SK-N-SH (cell line): ENCODE measurements at places on chromosomes 2 and 18. TPM values are rescaled to one million over a fixed set of nuclear protein-coding genes. Genes with fewer than 3 reads are reported as not detected.

- no peak for DNase-seq
Observed at GRCh38 chr18:3211236-3211992, 8.4 kb downstream of the MYOM1 start.

- no peak for DNase-seq
Observed at GRCh38 chr2:149119368-149119767, 80.9 kb downstream of the LYPD6B start.

- no peak for DNase-seq
Observed at GRCh38 chr18:2805970-2806943, 40.5 kb upstream of the EMILIN2 start.

- no peak for DNase-seq
Observed at GRCh38 chr18:3903337-3903736, 453.4 kb downstream of the TGIF1 start.

Gene LRRTM4
- polyA plus RNA-seq: 0.10 and 0.39 TPM in 2 replicates

Gene CDK15
- polyA plus RNA-seq: 1.8 and 2.5 TPM in 2 replicates

DNA sequence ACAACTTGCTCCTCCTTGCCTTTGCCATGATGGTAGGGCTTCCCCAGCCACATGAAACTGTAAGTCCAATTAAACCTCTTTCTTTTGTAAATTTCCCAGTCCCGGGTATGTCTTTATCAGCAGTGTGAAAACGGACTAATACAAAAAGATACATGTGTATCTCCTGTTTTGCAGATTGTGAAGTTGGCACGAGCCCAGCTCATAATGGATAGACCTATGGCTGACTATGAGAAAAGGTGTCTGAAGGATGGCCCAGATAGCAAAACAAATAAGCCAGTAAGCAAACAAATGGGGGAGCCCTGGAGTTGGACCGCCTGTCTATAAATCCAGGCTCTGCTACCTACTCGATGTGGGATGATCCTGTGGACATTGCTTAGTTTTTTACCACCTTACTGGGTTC, 15.5 kb upstream of the PRKCE start:
- DNase-seq: no peak

DNA sequence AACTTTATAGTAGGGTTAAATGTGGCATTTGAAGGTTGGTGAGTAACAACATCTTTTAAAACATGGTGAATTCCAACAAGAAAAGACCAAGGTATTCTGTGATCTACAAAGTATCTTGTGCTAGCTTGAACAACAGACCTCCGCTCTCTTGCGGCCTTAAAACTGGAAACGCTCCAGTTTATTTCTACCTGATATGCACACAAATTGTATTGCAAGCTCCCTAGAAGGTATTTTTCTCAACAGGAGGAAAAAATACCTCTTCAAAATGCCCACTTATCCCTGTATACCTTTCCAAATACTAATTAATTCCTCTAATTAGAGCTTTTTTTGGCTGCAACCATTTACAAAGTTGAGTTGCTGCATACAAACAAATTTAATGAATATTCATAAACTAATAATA, 69.5 kb downstream of the KCNH7 start:
- DNase-seq: no peak
